ENCODE measurements at places on chromosomes 13 and 19.

DNA sequence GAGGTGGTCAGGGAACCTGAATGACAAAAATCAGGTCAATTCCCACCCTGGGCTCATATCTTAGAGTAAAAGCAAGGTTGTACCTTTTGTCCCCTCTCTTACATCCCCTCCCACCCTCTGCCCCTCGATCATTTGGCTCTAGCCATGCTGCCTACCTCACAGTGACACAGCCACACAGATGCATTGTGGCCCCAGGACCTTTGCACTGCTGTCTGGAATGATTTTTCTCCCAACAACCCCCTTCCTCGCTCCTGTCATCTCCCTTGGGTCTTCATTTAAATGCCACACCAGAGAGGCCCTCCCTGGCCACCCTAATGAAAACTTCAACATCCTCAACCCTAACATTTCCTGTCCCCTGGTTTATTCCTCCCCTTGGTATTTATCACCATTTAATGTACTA lies 4.3 kb downstream of the MYH14 start:
- DNase-seq: no peak

GRCh38 chr19:32573492-32573794 lies 7.5 kb upstream of the PDCD5 start:
- DNase-seq: no peak

DNA sequence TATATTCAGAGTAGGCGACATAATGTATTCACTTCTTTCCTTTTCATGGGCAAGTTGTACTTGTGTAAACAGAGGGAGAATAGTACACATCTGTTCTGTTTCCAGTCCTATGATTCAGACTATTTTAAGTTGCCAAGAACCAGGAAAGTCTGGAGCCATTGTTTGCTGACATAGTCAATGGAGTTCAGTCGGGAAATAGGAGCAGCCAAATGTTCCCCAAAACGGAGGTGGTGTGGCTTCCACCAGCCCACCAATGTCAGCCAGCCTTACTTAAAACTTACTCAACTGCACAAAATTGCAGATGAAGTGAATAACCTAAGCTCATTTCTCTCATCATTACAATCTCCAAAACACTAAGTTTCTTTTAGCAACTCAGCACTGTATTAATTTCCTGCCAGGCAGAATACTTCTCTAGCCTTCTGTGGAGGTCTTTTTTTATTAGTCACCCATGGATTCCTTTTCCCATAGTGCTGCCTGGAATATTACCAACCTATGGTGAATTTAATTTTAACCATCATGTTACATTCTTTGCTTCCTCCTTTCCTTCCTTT lies 22.3 kb upstream of the CSNK1A1L start:
- no peak for DNase-seq

- DNase-seq: no peak
Measured at GRCh38 chr13:113845055-113845454, 18.8 kb downstream of the GAS6 start.

GRCh38 chr19:12162513-12162881 lies 399 bp upstream of the ZNF136 start:
- no peak for DNase-seq

GRCh38 chr19:977058-977464 lies 7.1 kb upstream of the WDR18 start:
- DNase-seq: no peak

GRCh38 chr13:110092831-110093247 lies 214.1 kb downstream of the COL4A1 start:
- no peak for DNase-seq

DNA sequence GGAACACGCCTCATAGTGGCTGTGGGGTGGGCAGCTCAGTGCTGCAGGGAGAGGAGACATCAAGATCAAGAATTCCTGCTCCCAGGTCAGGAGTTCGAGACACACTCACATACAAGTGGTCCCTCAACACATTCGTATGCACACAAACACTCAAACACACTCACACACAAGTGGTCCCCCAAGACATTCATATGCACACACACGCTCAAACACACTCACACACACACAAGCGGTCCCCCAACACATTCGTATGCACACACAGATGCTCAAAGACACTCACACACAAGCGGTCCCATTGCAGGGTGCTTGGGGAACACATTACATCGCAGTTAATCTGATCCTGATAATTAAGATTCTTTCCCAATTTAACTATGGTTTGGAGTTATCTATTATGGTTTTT lies 28.2 kb downstream of the FCGBP start:
- no peak for DNase-seq

- DNase-seq: no peak
Measured at GRCh38 chr13:81406022-81406421, 1065.1 kb upstream of the SPRY2 start.

DNA sequence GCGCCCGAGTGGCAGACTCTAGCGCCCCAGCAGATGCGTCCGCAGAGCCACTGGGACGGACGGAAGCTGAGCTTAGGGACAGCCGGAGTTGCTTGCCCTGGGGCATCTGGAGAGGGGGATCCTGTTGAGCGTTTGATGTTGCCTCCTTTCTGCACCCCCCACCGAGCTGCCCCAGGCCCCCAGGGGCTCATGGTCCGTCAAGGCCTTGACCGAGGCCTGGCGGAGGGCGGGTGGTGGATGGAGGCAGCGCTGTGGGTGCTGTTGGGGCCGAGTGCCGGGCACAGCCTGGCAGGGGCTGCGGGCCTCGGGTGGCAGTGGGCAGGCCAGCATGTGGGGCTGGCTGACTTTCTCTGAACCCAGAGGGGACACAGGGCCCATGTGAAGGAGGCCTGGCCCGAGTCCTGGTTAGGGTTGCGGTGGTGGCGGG lies 2.7 kb downstream of the CSNK1G2 start:
- no peak for DNase-seq

DNA sequence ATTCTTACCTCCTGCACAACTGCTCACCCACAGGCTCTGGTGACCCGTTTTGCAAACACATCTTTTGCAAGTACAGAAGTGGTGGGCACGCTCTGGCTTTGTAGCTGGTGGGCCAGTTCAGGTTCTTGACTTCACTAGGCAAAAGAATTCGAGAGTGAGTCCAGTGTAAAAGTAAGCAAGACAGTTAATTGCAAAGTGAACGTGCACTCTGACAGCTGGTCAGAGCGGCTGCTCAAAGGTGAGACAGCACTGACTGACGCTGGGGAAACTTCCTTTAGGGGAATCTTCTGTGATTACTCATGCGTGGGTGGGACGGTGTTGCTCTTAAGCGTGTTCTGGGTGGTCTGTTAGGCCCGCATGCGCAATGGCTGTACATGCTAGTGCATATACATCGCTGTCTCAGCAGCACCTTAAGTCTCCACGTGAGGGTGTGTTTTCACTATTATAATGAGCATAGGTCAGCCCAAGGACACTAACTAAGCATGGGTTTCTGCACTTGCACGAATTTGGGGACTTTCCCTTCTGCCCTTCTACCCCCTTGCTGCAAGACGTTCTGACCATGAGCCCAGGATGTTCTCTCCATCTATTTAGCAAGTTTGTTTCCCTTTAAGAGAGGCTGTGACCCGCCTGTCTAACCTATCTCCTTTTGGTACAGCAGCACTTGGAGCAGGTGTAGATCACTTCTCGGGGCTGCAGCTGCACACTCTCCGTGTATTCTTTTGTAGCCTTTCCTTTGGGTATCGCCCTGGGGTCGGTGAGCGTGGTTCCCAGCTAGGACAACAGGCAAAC lies 30.2 kb upstream of the CD33 start:
- DNase-seq: peak; percentile 40

GRCh38 chr13:112174476-112175110 lies 107.6 kb downstream of the SOX1 start:
- DNase-seq: no peak

DNA sequence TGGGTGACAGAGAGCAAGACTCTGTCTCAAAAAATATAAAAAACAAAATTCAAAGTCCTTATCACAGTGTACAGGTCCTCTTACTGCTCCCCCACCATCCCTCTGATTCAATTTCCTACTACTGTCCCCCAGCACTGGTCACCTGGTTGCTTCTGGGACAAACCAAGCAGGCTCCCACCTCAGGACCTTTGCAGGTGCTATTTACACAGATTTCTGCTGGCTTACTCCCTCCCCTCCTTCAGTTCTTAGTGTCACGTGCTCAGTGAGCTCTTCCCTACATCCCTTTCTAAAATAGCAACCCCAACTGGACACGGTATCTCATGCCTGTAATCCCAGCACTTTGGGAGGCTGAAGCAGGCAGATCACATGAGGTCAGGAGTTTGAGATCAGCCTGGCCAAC lies 6.0 kb downstream of the IRF2BP1 start:
- DNase-seq: no peak

GRCh38 chr19:55297267-55297666 lies 13.5 kb downstream of the BRSK1 start:
- DNase-seq: no peak

All from immature natural killer cell (primary cell).